EL (cell line): ENCODE measurements at places on chromosomes 12 and 14.

DNA sequence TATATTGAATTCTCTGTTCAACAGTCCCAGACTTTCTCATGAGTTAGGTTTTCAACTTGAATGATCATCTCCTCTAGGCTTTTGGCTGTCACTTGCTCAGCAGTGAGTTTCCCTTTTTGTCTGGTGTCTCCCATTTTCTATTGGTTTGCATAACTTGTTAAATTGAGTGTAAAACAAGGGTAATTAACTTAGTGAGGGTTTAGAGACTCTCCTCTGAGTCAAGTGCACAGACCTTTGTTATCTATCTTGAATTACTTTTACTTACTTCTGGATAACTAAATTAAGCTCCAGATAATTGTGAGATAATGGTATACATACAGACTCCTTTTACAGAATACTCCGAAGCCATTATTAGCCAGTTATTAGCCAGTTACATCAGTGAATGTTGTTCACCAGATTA lies 22.0 kb downstream of the MLXIP start:
- DNase-seq, result no peak

GRCh38 chr14:103260629-103261124 lies 73.4 kb upstream of the EIF5 start:
- DNase-seq, result peak; percentile 67

DNA sequence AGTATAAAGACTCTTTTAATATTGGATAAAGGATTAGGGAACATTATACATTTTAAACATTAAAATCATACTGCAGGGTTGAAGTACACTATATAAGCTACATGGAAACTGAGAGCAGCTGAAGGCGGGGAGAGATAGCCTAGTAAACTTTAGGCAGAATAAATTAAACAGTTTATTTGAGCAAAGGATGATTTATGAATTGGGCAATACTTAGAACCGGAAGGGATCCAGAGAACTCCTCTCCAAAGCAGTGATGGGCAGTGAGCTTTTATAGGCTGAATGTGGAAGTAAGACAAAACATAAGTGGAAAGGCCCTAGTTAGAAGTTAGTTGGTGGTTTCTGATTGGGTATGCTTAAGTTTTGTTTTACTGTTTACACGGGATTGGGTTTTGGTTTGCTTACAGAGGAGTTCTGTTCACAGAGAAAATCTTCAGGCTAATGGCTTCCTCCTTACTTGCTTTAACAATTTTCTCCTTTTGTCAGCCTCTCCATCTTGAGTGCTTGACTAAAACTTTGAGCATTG lies 18.9 kb downstream of the LEMD3 start:
- no peak for DNase-seq

- DNase-seq, result no peak
These were observed 396.1 kb downstream of the TMTC2 start for GRCh38 chr12:83082690-83083276.

GRCh38 chr12:65232476-65233077 lies 45.9 kb upstream of the MSRB3 start:
- peak; percentile 25 for DNase-seq

GRCh38 chr14:55578511-55578910 lies 1.5 kb upstream of the KTN1 start:
- no peak for DNase-seq

DNA sequence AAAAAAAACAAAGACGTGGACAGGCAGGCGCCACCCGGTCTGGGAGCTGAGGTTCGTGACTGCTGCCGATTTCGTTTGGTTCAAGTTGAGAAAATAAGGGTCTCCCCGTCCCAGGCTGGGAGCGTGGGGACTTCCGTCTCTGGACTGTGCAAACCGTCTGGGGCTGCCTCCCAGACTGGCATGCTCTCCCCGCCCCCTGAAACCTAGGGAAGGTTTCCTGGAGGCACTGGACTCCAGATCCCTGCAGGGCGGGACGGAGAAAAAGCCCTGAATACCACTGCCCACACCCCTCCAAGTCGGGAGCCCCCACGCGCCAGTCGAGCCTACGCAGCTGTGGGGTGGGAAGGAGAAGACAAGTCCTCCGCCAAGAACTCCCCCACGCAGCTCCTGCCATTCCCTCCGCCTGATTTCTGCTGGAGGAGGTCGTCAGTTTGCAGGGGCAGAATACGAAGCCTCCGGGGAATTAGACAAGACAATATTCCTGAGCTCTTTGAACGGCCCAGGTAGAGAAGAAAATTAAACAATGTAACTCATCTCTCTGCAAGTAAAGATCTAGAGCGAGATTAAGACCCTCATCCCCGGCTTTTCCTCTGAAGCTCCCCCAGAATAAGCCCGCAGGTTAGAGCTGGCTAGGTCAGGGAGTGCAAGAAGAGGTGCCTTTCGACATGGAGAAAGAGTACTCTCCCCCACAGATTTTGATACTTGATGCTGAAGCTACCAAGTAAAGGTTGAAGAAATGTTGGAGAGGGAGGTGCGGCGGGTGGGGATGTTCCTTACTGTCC lies 10.4 kb upstream of the HOXC13 start:
- DNase-seq, result no peak

- peak; percentile 44 for DNase-seq
These were observed 444 bp downstream of the DRAM1 start for GRCh38 chr12:101877806-101878242.

DNA sequence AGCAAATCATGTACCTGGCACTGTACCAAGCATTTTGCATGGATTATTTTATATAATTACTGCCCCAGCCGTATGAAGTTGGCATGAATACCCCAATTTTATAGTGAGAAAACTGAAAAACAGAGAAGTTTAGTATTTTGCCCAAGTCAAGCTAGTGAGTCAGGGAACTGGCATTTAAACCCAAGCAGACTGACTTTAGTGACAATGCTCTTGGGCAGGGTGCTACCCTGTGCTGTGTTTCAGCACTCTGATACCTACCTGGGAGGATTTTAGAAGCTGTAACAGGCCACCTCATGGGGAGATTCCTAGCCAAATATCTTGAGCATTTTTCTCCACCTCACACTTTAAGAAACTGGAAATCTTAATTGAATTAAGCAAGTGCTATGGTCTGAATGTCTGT lies 98.1 kb upstream of the MAX start:
- no peak for DNase-seq

DNA sequence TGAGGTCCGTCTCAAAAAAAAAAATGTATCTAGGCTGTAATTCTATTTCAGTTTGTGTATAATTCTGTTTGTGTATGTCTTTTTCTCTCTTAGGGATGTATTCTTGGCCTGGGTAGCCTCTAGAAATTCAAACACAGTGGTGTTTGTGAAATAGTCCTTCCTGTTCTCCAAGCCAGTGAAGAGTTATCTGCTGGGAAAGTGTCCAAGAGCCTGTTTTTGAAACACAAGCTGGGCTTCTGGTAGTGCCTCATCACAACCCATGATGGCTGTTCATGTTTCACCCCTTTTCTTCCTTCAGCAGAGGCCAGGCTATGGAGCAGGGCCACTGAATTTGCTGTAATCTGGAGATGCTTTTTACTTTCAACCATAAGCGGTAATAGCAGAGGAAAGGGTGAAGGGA lies 14.7 kb downstream of the METTL3 start:
- DNase-seq, result no peak

- DNase-seq, result no peak
These were observed 118.7 kb upstream of the TSPAN8 start for GRCh38 chr12:71276541-71276940.

DNA sequence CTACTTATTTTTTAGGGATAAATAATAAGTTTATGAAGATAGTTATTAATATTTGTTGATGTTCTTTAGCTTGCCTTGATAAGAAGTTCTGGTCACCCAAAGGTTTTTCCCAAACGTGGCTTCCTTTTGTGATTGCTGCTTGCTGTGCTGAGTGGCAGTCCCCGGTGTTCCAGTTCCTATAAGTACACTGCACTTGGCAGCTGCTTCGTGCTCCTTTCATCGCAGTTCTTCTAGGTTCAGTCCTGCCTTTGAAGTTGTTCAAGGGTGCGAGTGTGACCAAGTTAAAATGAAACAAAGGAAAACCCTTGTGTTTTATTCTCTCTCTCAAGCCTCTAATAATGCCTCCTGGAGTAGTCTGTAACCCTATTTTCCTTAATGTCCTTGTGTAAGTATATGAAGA lies 128.5 kb upstream of the ATF1 start:
- no peak for DNase-seq

DNA sequence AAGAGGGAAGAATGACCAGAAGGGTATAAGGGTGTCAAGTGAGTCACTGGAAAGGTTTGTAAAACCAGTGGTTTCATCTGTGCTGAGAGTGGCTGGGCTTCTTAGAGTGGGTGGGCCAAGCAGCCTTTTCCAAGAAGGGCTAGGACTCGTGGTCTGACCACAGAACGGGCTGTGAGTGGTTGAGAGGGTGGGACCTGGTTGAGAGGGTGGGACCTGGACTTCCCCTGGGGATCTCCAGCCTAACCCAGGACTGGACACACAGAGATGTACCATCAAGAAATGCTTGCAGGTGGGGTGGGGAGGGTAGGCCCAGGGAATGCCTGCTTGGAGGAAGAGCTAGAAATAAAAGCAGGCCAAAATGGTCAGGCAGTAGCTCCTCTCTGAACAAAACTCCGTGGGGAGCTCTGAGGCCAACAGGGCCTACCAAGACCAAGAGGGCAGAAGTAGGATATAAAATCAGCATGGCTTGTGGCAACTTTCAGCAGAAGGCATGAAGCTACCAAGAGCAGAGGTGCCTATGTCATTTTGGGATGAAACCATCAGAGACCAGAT lies 140.5 kb downstream of the FOXN3 start:
- DNase-seq, result peak; percentile 71

DNA sequence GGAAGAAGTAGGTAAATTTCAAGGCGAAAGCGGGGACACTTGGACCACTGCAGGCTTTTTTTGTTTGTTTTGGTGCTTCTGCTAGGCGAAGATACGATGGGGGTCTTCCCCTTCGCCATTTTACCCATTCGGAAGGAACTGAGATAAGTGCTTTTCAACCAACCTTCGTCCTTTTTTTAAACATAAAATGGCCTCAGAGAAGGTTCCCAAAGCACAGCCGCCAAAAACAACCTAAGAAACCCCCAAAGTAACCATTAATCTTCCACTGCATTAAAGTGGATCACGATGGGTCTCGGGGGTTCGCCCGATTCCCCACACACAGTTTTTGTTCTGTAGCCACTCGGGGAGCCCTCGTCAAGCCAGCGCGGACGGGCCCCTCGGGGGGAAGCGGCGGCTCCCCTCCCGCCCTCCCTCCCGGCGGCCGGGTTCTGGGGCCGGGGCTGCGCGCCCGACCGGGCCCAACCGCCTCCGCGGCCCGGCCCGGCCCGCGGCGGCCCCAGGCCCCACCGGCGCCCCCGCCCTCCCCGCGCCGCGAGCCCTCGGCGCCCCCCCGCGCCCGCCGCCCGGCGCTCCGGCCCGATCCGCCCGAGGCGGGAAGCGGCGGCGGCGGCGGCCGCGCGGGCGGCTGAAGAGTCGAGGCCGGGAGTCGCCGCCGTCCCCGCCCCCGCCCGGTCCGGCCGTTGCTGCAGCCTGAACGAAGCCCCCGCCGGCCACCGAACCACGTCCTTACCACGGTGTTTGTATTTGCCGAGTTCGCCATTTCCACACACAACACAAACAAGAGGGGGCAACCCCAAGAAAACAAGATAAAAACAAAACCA lies 790 bp downstream of the GTF2A1 start:
- no peak for DNase-seq

DNA sequence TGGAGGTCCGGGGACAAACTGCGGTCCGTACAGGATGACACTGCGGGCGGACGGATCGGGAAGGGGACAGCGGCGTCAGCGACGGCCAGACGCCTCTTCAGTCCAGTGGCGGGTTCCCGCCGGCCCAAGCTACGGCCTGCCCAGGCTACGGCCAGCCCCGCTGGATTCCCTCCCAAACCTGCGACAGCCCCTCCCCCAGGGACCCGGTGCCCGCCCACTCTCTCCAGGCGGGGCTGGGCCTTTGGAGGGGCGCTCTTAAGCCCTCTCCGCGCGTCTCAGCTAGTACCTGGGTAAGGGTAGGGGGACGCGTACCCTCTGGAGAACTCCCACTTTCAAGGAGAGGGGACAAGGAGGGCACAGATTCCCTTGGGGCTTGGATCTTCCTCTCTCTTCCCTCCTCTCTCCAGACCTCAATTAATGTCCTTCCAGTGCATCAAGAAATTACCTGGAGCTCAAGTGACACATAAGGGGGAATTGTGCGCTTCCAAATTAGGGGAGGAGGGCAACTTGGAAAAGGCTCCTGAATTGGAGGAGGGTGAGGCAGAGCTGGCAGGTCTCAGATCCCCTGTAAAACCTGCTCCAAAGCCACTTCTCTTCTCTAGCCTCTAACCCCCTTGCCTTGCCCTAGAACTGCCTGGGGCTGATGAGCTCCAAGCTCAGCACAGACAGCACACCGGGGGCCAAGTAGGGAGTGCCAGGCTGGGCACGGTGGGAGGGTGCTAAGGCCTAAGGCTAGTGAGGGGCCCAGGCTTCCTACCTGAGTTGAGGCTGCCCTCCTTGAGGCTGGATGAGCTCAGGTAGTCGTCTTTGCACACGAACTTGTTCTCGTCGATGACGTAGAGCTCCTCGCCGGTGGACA lies 3.1 kb downstream of the LHX5 start:
- no peak for DNase-seq

GRCh38 chr14:96638041-96638855 lies 136.1 kb downstream of the PAPOLA start:
- no peak for DNase-seq

DNA sequence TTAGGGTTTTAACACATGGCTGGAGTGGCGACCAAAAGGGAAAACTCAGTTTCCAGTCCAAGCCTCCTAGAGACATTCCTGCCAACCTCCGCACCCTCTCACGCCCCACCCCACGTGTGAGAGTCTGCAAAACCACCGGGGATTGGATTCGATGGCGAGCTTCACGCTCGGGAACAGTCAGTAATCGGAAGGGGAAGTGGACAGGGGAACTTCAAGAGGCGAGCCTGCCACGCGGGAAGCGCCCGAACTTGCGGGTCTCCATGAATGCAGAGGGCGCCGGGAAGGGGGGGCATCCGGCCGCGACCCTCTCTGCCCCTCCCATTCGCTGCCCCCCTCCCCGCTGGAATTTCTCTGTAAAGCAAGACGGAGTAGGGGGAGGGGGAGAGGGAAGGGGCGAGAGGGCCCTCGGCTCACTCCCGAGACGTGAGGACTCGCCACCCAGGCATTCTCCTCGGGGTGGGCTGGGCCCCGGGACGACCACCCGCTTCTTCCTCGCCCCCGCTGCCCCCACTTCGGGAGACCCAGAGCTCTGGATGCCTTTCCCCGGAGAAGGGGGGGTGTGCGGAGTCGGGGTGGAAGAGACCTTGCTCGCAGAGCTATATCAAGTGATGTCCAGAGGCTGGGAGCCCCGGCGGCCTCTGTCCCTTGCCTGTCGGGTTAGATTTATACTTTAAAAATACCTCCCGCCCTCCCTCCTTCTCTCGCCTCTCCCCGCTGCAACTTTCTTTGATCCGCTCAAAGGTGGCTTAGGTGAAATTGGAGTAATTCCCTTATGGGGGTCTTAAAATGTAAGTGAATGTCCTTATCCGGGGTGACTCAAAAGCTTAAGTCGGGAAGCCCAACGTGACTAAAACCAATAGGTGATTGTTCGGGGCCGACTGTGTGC lies 2.5 kb upstream of the CCND2 start:
- no peak for DNase-seq

- peak; percentile 4 for DNase-seq
These were observed 30.0 kb upstream of the GRIP1 start for GRCh38 chr12:66708704-66709456.

DNA sequence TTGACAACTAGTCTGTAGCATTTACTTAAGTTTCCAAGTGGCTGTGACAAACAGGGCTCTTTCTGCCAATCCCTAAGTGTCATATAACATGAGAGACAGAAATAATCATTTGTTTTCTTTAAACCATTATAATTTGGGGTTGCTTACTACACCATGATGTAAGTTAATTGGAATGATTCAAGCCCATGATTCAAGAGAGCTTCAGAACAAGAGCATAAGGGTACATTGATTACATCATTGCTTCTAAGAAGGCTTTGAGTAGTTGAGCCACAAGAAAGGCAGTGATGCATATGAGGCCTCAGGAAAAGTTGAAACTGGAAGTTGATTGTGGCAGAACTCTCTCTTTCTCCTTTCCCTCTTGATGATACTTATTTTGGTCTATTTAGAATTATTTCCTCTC lies 444.0 kb downstream of the CCER1 start:
- DNase-seq, result peak; percentile 55
